Osteoblast (primary cell): ENCODE measurements at places on chromosomes 2 and 18. TPM values are rescaled to one million over a fixed set of nuclear protein-coding genes. Genes with fewer than 3 reads are reported as not detected.

Gene TLX2
- total RNA-seq = under 0.01 and 0.36 TPM in 2 replicates

Gene MARCHF4
- total RNA-seq = 0.72 and 1.5 TPM in 2 replicates

Gene CAPG
- 97.2 and 140 TPM in 2 replicates for total RNA-seq

Gene LOXHD1
- not detected in 2 replicates for total RNA-seq

Gene CRACDL
- not detected in 2 replicates for total RNA-seq

Gene CRYBA2
- not detected in 2 replicates for total RNA-seq

Gene GBX2
- not detected in 2 replicates for total RNA-seq

Gene DSG4
- total RNA-seq = not detected in 2 replicates

Gene ALKAL2
- total RNA-seq = not detected in 2 replicates

Gene RAMP1
- total RNA-seq = 1.8 and 4.4 TPM in 2 replicates

Gene IL1F10
- not detected in 2 replicates for total RNA-seq

Gene TUBA4A
- 11.9 and 13.6 TPM in 2 replicates for total RNA-seq

Gene POTEF
- total RNA-seq = 0.29 TPM in 1 of 2 replicates, not detected in the other

Gene FTCDNL1
- 4.7 and 5.0 TPM in 2 replicates for total RNA-seq

Gene FEV
- not detected in 2 replicates for total RNA-seq

Gene DSEL
- total RNA-seq = 119 and 157 TPM in 2 replicates

Gene DNER
- total RNA-seq = 0.36 and 1.2 TPM in 2 replicates

Gene CPLX4
- total RNA-seq = not detected in 2 replicates

Gene KHK
- 0.29 and 0.36 TPM in 2 replicates for total RNA-seq

Gene RBBP8
- total RNA-seq = 40.2 and 48.9 TPM in 2 replicates

Gene FSIP2
- under 0.01 TPM in 2 replicates for total RNA-seq

Gene FER1L5
- total RNA-seq = 1.1 and 1.2 TPM in 2 replicates

Gene UGT1A4
- total RNA-seq = not detected in 2 replicates

Gene MAP2
- 2.1 and 2.2 TPM in 2 replicates for total RNA-seq

Gene SGPP2
- not detected in 2 replicates for total RNA-seq

Gene HOXD1
- not detected in 2 replicates for total RNA-seq

Gene ALPP
- total RNA-seq = not detected in 2 replicates

Gene GPR75
- total RNA-seq = 1.8 and 2.2 TPM in 2 replicates
